ENCODE measurements at places on chromosomes 6 and 20.

DNA sequence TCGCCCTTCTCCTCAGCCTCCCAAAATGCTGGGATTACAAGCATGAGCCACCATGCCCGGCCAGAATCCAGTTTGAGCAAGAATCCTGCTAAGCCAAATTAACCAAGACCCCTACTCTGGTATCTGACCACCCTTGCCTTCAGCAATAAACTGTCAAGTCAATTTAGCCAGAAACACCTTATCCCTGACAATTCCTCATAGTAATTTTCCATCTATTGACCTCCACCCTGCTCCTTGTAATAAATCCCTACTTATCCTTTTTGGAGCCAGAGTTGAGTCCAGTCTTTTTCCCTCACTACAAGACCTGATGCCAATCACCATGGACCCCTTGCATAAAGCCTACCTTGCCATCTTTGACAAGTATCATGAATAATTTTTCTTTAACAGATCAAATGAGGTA is 114.1 kb upstream of the GPR6 start:
- DNase-seq: no peak

- DNase-seq: no peak
These were observed 9.1 kb downstream of the OCSTAMP start for GRCh38 chr20:46541229-46541935.

- DNase-seq: no peak
These were observed 113.1 kb downstream of the FOXA2 start for GRCh38 chr20:22471156-22471836.

GRCh38 chr6:149628875-149629510 is 19.5 kb downstream of the KATNA1 start:
- DNase-seq: no peak

GRCh38 chr20:53865901-53866793 is 204.2 kb downstream of the BCAS1 start:
- no peak for DNase-seq

DNA sequence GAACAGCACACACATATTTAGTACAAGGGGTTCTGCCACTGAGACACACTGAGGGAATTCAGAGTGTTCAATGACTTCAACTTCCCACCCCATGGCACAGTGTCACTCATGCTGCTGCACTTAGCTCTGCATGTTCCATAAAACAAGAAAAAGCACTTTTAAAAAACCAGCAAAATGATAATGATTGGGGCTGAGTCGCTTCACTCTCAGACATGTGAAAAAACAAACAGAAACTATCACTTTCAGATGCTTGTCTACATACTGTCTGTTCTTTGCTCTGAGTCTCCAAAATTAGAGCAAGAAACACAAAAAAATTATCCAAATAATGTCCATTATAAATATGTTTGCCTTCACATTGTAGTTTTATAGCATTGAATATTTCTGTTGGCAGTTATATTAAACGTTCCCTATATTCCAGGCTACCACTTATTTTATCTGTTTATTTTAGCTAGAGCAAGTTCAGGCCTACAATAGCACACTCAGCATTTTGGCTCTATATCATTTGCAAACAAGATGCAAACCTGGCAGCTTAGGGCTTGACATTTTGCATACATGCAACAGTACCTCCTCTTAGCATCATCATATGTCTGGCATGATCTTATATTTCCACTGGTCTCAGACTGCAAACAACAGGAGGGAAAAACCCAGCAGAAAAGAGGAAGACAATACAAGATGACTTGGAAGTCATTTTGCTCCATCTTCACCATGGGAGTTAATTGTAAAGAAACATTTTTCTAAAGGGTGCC is 398.8 kb downstream of the HACE1 start:
- DNase-seq: no peak

DNA sequence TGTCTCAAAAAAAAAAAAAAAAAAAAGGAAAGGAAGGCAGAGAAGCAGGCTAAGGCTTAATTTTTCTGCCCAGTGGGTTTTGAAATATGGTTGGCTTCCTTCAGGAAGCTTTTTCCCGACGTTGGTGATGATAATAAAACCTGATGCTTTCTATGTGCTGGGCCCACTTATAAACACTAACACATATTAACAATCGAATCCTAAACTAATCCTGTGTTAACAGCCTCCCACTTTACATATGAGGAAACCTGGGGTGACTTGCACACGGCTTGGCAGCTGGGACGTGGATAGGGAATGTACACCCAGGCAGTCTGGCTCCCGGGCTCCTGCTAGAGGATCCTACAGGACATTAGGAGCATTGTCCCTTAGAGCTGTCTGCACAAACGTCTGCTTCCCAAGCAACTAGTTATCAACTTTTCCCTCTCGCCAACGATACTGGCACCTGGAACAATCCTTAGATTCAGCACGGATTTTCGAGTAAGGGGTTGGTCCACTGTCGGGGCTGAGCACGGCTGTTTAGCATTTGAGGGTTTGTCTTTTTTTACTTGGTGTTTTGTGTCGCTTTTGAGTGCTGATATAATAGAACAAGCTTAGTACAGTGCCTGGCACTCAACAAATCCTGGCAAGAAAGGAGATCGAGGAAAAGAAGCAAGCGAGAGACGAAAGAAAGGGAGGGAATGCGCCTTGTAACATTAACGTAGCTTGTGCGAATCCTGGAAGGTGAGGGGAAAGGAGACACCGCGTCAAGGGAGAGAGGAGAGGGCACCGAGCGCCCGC is 622 bp upstream of the KIZ start:
- DNase-seq: no peak

DNA sequence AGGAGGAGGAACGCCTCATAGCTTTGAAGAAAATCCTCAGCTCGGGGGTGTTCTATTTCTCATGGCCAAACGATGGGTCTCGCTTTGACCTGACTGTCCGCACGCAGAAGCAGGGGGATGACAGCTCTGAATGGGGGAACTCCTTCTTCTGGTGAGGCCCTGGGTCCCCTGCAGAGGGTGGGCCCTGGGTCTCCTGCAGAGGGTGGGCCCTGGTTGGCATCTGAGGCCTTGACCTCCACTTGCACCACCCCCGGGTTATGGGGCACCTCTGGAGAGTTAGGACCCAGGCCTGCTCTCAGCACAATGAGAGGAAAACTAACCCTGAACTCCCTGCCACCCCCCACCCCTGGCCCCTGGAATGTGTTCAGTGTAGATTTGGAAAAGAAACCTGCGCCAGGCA is 47.2 kb downstream of the SYNJ2 start:
- no peak for DNase-seq

DNA sequence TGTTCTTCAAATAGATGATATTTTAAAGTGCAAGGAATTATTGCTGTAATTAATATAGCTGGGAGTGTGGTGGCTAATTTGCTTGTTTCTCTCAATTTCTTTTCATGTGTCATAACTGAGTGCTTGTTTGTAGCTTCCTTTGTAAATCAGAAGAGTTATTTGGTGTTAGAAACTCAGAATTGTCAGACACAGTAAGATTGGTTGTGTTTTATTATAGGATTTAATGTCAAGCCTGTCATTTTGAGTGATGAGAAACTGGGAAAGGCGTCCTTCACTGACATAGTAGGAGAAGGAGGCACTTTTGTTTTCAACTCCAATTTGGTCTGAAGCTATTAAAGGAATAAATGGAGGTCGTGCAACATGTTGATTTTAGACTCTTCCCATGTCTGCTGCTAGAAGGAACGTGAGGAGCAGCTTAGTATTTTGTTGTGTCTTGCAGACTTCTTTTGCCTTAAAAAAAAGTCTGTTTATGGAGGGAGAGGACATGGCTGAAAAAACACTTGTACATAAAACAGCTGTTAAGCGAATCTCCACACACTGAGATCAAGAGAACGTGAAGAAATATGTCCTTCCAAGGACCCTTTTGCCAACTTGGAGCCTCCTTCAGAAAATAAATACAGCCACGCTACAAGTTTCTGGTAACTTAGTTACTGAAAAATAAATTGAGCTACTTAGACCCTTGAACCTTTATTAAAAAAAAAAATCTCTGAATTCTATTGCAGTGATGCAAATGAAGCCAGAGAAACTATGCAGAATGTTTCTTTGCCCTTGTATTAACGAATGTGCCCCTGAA is 59.5 kb downstream of the BMP6 start:
- no peak for DNase-seq

GRCh38 chr6:106192824-106193223 is 106.7 kb downstream of the PRDM1 start:
- DNase-seq: no peak

- no peak for DNase-seq
These were observed 19.0 kb upstream of the EXOC2 start for GRCh38 chr6:711925-712324.

- no peak for DNase-seq
These were observed 106.9 kb upstream of the MYL9 start for GRCh38 chr20:36434383-36434782.

DNA sequence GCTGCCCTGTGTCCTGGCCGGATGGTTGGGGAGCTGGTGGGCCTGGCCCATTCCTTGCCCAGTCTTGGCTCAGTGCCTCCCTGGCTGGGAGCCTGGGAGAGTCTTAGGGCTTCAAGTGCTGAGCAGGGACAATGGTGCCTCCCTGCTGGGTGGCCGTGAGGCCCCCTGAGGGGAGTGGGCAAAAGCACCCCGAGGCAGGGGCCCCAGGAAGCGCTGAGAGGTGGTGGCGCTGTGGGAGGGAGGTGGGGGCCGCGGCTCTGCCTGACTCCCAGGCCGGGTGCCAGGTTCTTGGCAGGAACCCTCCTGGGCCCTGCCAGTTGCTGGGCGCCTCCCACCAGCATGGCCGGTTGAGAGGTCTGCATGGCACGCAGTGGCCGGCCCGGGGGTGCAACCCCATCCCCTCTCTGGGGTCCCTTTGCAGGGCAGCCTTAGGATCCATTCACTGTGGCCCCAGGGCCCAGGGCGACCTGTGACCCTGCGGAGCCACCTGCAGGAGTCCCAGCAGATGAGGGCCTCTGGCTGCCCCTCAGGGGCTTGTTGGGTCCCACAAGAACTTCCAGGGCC is 9.2 kb upstream of the RPS21 start:
- no peak for DNase-seq

GRCh38 chr6:122400121-122400450 is 634 bp downstream of the HSF2 start:
- no peak for DNase-seq

DNA sequence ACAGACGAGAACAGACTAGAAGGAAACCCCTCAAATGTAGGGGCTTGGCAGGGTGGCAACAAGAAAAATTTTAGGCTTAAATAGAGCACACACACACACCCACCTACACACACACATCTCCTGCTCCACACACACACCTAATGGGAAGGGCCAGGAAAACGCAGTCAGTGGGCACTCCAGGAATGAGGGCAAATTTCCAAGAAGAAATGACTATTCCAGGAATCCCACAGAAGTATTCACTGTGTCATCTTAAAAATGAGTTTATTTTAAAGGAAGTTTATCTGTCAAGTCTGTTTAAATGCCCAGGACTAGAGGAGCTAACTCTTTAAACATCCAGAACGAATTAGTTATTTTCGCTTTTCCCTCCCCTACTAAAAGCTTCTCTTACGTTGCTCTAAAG is 13.0 kb downstream of the ALDH8A1 start:
- no peak for DNase-seq

GRCh38 chr6:153644000-153644399 is 395.0 kb upstream of the OPRM1 start:
- no peak for DNase-seq

DNA sequence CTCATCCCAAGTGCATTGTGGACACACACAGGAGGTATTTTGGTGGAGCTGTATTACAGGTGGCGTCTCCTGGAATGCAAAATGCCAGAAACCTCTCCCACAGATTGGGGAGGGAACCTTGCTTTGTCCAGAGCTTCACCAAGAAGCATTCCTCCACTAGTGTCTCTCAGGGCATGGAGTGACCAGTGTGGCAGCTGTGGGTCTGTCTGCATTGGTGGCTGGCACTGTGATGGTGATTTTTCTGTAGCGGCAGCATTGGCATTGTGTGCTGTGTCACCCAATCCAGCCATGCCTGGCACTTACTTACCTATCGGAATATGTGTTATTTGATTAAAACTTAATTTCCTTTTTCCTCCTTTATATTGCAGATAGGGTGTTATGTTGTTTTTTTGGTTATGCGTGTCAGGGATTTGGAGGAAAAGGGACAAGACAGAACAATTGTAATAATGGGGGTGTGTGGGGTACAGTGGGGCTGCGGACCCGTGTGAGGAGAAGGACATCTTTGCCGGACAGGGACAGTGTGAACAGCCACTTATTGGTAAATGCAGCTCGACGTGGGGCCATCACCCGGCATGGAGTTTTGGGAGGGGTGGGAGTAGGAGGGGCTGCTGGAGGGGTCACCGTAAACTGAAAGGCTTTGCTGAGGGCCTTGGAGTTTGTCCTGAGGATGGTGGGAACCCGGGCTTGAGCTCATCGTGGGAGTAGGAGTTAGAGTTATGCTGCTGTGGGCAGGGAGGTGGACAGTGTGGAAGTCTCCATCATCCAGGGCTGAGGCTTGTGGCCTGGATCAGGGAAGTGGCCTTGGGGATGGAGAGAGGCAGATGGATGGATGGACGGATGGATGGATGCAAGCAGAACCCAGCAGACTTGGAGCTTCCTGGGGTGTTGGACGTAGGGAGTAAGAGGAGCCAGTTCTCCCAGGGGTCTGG is 105.0 kb downstream of the SYCP2 start:
- no peak for DNase-seq

GRCh38 chr6:7881765-7882500 is 28.7 kb downstream of the TXNDC5 start:
- no peak for DNase-seq

DNA sequence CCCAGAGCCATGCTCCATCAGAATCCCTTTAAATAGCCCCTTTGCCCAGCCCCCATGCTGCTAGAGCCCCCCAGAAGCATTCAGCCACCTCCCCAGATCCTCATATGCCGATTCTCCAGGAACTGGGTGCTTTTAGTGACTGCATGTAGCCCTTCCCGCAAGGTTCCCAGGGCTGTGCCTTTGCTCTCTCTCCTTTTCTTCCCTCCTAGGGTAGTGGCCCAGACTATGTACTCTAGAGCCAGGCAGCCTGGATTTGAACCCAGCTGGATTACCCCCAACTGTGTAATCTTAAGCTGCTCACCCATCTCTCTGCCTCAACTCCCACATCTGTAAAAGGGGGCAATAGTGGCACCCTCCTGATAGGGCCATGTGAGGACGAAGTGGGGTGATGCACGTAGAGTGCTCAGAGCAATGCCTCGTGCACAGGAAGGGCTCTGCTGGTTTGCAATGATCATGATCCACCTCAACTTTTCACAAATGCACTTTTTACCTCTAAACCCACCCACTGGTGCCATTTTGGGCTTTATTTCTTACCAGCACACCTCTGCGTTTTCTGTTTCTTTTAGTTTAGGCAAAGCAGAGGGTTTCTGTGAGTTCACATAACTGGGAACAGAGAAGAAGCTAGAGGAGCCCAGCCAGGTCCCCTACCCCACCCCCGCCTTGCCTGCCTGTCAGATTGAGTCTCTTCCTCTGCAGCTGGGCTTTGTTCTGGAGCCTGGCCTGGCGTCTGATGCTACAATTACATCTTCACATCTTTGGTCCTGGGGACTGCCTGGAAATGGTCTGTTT is 396.5 kb downstream of the RNGTT start:
- no peak for DNase-seq

DNA sequence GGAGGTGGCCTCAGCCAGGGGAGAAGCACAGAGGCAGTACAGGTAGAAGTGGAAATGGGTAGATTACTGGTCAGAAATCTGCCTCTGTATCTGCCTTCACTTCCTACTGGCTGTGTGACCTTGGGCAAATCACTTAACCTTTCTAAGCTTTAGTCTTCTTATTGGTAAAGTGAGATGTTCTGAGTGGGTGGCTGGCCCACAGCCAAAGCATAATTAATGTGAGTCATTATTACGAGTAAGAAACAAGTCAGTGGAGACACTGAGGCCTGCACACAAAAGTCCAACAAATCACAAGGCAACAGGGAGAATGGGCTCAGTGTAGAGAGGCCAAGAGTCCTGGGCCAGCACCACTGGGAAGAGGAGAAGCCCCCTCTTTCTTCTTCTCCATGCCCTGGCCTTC is 39.1 kb downstream of the NRN1 start:
- DNase-seq: no peak
